ENCODE measurements at places on chromosomes 1 and 21. TPM values are rescaled to one million over a fixed set of nuclear protein-coding genes. Genes with fewer than 3 reads are reported as not detected.
A peak's percentile ranks its signal among the peaks of the same experiment; 100 is the strongest.

GRCh38 chr1:55868026-55868425 lies 652.9 kb upstream of the USP24 start:
- no peak for DNase-seq
- H3K27me3 ChIP-seq, result peaks cover 1% of the 10 kb centered on the region
- H3K36me3 ChIP-seq, result no peaks in the 10 kb centered on the region
- H3K27ac ChIP-seq, result no peak overlapping the region
- H3K4me3 ChIP-seq, result no peak overlapping the region
- H3K4me1 ChIP-seq, result no peaks in the 10 kb centered on the region

DNA sequence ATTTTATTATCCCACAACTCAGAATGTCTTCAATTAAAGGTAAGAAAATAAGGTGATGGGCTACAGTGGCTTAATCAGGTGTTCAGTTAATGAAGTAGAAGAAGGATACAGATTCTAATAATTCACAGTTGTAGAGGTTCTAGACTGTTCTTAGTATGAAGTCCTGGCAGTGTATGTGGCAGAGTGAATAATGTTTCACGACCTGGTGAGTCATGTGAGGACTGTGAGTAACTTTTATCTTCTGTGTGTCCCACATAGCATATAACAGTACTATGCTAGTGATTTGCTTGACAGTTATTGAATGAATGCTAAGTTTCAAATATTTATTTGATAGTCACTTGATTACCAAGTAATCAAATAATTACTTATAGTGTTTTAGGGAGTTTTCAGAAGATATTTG lies 20.0 kb downstream of the SLC16A4 start:
- peak overlapping the region; percentile 61 for H3K27ac ChIP-seq
- peaks cover 26% of the 10 kb centered on the region for H3K36me3 ChIP-seq
- H3K4me3 ChIP-seq, result no peak overlapping the region

DNA sequence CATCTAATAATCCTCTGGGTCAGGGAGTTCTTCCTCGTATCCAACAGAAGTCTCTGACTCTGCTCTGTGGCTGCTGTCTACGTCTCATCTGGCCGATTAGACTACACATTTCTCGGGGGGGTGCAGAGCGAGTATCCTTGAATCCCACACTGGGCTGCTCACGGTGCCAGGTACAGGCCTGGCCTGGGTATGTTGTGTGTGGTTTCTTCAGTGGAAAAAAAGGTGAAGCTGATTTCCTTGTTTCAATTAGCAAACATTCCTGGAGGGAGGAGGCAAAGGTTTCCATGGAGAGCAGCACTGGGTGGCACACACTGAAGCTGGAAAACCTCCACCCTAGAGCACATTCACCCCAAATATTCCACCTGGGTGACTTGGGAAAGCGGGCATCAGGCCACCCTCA lies 2.0 kb upstream of the RAB7B start:
- H3K4me1 ChIP-seq, result peaks cover 25% of the 10 kb centered on the region
- no peak overlapping the region for H3K27ac ChIP-seq
- no peaks in the 10 kb centered on the region for H3K36me3 ChIP-seq

- no peaks in the 10 kb centered on the region for H3K4me1 ChIP-seq
- H3K4me3 ChIP-seq, result no peak overlapping the region
Observed at GRCh38 chr1:191788551-191788950, 369.7 kb upstream of the RGS18 start.

DNA sequence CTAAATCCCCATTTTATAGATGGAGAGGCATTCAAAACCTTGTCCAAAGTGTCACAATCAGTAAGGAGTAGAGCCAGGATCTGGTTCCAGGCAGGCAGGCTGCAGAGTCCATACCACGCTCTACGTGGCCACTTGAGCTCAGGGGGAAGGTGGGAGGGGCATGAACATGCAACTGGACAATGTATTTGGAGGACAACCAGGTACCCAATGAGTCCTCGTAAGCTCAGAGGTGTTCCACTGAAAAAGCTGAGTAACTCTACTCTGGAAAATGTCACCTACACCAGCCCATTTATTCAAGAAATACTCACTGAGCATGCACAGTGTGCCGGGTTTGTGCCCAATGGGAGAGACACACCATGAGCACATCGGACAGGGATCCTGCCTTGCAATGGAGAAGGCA lies 11.2 kb upstream of the GUCA2B start:
- H3K27me3 ChIP-seq, result peaks cover 6% of the 10 kb centered on the region
- H3K4me3 ChIP-seq, result no peak overlapping the region
- DNase-seq, result no peak
- H3K36me3 ChIP-seq, result no peaks in the 10 kb centered on the region
- H3K4me1 ChIP-seq, result peaks cover 5% of the 10 kb centered on the region

DNA sequence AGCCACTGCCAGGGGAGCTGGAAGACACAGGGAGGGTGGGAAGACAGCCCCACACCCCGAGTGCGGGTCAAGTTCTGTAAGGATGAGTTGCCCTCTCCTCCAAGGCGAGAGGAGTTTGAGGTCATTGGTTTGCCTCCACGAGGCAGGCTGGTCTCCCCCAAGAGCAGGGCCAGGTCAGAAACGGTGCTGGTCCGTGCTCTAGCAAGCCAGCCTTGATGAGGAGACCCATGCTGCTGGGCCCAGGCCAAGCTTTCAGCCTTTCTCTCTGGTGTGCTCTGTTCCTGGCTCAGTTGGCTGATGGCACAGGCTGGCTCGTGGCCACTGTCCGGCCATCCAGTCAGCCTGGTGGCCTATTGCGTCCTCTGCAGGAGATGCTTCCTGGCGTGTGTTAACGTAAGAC lies 12.0 kb upstream of the PCBP3 start:
- no peak overlapping the region for H3K27ac ChIP-seq
- H3K36me3 ChIP-seq, result no peaks in the 10 kb centered on the region
- H3K4me3 ChIP-seq, result no peak overlapping the region
- peaks cover 12% of the 10 kb centered on the region for H3K27me3 ChIP-seq

GRCh38 chr1:11563560-11564069 lies 84.7 kb downstream of the DISP3 start:
- no peaks in the 10 kb centered on the region for H3K4me1 ChIP-seq
- no peak overlapping the region for H3K27ac ChIP-seq
- no peaks in the 10 kb centered on the region for H3K36me3 ChIP-seq
- H3K27me3 ChIP-seq, result peaks cover 12% of the 10 kb centered on the region

- H3K36me3 ChIP-seq, result no peaks in the 10 kb centered on the region
- peaks cover 6% of the 10 kb centered on the region for H3K27me3 ChIP-seq
- H3K27ac ChIP-seq, result no peak overlapping the region
- no peak for DNase-seq
- H3K4me1 ChIP-seq, result no peaks in the 10 kb centered on the region
Observed at GRCh38 chr1:29810121-29811120, 574.1 kb downstream of the PTPRU start.

DNA sequence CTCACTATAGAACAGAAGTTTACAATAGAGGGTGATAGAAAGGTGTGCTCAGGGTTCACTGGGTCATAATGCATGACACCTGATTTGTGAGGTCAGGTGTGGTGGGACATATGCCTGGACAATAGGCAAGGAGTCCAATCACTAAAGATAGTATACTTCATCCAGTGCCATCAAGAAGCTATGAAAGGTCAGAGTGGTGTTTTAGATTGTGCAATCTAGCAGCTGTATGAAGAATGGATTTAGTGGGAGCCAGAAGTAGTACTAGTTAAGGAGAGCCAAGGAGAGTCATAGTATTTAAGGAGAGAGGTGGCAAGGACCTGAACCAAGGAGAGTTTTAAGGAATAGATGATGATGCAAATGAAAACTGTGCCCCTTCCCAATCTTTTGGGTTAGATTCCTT lies 80.6 kb upstream of the C1orf105 start:
- H3K4me1 ChIP-seq, result peaks cover 47% of the 10 kb centered on the region
- no peaks in the 10 kb centered on the region for H3K27me3 ChIP-seq
- no peak overlapping the region for H3K27ac ChIP-seq
- peaks cover 2% of the 10 kb centered on the region for H3K36me3 ChIP-seq
- H3K4me3 ChIP-seq, result no peak overlapping the region
- no peak for DNase-seq

DNA sequence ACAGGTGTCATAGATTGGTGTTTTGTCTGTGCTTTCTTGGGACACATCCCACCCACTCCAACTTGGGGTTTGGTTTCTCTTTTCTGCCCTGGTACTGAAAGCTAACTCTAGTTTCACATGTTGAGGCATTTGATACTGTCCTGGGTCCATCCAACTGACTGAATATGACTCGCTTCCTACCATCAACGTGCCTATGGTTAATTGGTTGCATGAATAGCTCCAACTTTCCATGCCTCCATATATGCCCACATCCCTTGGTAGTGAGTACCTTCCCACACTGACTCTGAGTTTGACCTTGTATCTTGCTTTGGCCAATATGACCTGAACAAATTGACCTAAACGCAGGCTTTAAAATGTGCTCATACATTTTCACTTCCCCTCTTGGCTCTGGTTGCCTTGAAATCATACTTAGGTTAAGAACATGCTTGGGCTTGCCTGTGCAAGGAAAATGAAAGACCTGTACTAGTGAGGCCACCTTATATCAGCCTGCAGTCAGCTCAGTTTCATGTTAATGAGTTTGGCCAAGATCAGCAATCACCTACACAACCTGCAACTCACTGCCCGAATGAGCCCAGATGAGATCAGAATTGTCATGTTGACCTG lies 81.0 kb upstream of the KCNK2 start:
- H3K36me3 ChIP-seq, result no peaks in the 10 kb centered on the region
- H3K27ac ChIP-seq, result no peak overlapping the region
- no peaks in the 10 kb centered on the region for H3K4me1 ChIP-seq
- H3K4me3 ChIP-seq, result no peak overlapping the region

DNA sequence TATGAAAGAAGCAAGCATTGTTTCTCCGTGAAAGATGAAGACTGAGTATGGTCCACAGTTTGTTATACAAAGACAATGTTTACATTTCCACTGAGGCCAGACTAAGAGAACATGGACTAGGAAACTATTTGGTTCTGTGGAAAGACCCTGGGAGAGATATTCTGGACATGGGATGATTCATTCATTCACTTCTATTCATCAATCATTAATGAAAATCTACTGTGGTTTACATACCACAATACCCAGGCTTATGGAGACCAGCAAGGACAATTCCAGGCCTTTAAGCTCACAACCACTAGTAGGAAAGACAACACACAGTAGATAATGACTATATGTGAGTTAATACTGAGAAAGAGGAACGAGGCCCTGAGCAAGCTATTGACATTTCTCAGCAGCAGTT lies 125.4 kb downstream of the TBX15 start:
- no peak for DNase-seq
- H3K27me3 ChIP-seq, result no peaks in the 10 kb centered on the region
- no peaks in the 10 kb centered on the region for H3K36me3 ChIP-seq
- H3K4me3 ChIP-seq, result no peak overlapping the region
- no peaks in the 10 kb centered on the region for H3K4me1 ChIP-seq

- no peaks in the 10 kb centered on the region for H3K4me1 ChIP-seq
- DNase-seq, result no peak
- no peak overlapping the region for H3K4me3 ChIP-seq
- H3K27ac ChIP-seq, result no peak overlapping the region
- H3K27me3 ChIP-seq, result no peaks in the 10 kb centered on the region
Observed at GRCh38 chr1:247056071-247056470, 22.5 kb downstream of the ZNF670 start.

DNA sequence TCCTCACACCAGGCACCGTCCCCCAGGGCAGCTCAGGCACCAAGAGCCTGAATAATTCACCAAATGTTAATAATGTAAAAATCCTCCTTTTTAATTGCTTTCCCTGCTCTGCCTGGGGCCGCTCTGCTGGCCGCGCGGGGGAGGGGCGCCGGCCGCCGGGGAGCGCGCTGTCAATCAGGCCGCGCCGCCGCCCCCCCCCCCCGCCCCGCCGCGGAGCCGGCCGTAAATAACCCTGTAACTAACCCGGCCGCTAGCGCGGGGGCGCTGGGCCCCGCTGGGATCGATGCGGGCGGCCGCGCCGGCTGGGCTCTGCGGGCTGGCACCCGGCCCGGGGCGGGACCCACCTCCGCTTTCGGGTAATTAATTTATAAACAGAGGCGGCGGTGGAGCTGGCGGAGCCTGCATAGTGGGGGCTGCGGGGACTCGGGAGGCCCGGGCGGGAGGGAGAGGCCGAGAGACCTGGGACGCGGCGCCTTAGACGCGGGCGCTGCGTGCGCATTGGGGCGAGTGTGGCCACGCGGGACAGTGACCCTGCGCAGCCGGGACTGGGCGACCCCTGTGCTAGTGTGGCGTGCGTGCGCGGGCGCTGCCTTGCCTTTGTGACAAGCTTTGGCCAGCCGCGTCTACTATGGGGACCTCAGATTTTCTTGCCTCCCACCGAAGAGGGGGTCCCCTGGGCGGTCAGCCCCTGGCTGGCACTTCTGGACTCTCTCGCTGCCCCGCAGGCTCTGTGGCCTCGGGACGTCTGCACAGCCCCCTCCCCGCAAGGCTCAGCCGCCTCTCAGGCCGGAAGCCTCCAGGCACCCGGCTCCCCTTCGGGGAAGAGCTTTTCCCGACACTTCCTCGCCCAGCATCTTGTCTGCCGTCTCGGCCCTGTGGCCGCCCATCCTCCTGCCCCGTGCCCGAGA lies 16.6 kb downstream of the SAMD11 start:
- H3K4me1 ChIP-seq, result peaks cover 7% of the 10 kb centered on the region
- peaks cover 34% of the 10 kb centered on the region for H3K27me3 ChIP-seq
- H3K36me3 ChIP-seq, result peaks cover 10% of the 10 kb centered on the region
- no peak for DNase-seq

Gene FMO5
- total RNA-seq, result 0.12 TPM

Gene SLC30A7
- total RNA-seq, result 41.0 TPM

Gene OR6K3
- not detected for total RNA-seq

Gene FAM151A
- total RNA-seq, result not detected

Gene DISC1
- total RNA-seq, result 1.6 TPM

Gene CFHR1
- total RNA-seq, result not detected

Gene KCNJ9
- not detected for total RNA-seq

Data from activated CD4-positive, alpha-beta T cell treated with anti-CD3 and anti-CD28 coated beads, Interleukin-2, amount 10 ng/mL, durations not matched to agents 24 days and 14 days (primary cell).